Esophagus muscularis mucosa (tissue), 4 donors: ENCODE measurements at places on chromosomes 2 and 18.

GRCh38 chr2:183259921-183260320, 135.7 kb downstream of the NUP35 start:
- no peak for DNase-seq

GRCh38 chr18:57976230-57976773, 67.7 kb upstream of the NEDD4L start:
- DNase-seq = no peak

DNA sequence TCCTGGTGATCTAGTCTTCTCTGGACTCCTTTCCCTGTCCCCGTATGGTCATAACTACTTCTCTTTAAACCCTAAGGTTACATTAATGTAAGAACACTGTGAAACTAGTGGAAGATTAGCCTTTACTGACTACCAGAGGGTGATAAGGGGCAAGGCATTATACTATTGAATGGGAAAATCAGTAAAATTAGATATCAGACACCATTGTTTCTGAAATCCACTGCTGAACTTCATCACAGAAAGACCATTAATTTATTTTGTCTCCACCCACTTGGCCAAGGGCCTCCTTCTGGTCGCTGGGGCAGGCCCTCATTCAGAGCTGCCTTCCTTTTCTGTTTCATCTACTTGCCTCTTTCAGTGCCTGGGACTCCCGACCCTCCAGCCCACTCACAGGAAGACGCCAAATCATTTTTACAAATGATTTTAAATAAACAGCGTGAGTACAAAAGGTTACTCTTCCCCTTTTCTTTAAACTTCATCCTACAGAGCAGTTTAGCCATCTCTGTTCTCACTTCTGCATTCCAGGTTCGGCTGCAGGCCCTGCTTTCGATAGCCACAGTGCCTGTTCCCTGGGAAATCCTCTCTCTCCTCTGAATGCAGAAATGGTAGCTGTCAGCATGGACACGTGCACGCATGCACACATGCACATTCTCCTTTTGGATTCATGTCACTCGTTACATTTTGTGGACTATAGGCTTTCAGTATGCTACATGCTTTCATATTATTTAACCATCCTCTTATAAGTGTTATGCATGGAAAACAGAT, 70.3 kb upstream of the DOCK10 start:
- DNase-seq = no peak

DNA sequence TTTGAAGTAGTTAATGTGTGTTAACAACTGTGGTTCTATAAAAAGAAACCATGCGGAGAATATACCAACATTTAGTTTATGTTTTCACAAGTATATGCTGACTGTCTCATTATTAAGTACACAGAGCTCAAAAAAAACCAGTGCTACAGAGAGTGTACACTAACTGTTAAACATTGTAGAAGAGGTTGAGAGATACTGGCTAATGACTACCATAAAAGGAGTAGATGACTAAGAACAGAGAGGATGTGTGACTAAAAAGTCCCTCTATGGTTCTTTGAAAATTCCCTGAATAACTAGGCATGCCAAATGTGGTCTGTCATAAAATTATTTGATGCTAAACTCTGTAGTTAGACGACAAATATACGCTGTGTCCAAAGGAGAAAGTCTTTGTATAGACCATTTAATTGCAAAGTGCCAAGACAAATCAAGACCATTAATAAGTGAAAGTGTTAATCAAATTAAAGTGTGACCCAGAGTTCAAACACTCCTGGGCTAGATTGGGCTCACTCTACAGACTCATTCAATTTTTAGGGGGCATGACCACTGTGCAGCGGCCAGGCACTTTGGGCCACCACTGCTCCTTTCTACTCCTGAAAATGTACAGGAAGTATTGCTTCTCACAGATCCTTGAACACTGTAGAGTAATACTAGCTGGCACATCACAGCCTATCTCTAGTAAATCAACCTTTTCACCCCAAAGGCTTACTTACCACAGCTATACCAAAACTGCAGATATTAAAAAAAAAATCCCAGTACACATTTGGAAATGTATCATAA, 45.1 kb upstream of the SERTAD2 start:
- no peak for DNase-seq
